ENCODE measurements at places on chromosomes 12 and 14.

- DNase-seq = no peak
These were observed 32.1 kb downstream of the NCKAP5L start for GRCh38 chr12:49796155-49796554.

DNA sequence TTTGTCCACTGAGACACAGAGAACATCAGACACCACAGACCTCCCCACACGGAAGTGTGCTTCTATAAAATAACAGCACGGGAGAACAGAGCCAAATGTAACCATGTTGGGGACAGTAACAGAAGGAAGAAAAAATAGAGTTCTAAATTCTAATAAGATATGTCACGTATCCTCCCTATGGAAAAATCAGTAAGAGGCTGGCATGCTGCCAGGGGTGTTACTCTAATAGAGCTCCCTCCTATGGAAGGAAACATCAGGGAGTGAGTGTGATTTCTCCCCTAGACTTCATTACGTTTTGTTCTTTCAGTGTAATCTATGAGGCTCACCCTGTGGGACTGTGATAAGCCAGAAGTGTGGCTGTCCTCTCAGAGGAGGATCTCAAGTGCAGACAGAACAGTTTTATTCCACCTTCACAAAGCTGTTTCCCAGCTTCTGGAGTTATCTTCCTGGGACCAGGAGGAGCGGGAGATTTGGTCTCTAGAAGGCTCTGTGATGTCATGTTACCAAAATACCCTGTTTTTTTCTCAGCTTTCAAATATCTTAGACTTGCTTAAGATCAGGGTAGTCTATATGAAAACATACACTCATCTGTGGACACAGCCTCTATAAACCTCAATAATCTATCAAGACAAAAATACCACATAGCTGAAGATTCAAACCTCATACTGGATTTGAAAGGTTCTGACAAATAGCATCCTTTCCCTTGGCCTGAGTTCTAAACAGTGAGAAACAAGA is 69.3 kb downstream of the ZFC3H1 start:
- no peak for DNase-seq

DNA sequence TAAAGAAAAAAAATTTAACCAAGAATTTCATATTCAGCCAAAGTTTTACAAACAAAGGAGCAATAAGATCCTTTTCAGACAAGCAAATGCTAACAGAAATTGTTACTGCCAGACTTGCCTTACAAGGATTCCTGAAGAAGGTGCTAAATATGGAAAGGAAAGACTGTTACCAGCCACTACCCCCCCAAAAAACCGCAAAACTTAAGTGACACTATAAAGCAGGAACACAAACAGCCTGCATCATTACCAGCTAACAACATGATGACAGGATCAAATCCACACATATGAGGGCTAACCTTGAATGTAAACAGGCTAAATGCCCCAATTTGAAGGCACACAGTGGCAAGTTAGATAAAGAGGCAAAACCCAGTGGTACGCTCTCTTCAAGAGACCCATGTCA is 55.7 kb downstream of the APOBEC1 start:
- DNase-seq = no peak

- DNase-seq = no peak
These were observed 20.5 kb downstream of the KITLG start for GRCh38 chr12:88559772-88560171.

DNA sequence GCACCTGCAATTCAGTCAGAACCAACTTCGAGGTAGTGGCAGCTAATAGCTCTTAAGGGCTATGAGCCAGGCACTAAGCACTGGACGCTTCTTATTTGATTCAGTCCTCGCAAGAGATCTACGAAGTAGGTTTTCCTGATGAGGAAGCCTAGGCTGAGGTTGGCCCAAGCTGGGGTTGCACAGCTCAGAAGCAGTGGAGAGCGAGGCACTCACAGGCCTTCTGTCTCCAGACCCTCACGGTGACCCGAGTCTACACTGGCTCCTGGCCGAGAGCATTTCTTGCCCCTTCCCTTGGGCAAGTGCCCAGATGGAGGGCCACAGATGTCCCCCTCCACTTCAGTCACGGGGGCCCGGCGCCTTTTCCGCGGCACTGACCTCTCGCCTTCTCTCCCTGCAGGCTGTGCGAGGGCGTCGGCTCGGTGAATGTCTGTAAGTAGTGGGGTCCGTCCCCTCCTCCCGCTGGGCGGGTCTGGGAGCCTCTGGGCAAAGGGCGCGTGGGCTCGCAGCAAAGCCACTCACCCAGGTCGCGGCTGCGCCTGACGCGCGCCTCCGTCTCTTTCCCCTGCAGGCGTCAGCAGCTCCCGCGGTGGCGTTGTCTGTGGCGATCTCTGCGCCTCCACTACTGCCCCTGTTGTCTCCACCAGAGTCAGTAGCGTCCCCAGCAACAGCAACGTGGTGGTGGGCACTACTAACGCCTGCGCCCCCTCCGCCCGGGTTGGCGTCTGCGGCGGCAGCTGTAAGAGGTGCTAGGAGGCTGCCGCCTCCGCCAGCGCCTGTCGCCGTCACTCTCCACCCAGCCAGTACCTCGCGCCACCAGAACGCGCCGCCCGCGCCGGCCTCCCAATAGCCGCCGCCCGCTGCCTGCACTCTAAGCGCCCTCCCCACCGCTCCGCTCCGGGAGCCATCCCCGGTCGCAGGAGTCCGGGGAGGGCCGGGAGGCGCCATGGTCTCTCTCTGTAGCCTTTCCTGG is 13.1 kb downstream of the KRT83 start:
- DNase-seq = peak; percentile 47

- peak; percentile 77 for DNase-seq
These were observed 114.8 kb downstream of the PLXNC1 start for GRCh38 chr12:94263011-94263811.

DNA sequence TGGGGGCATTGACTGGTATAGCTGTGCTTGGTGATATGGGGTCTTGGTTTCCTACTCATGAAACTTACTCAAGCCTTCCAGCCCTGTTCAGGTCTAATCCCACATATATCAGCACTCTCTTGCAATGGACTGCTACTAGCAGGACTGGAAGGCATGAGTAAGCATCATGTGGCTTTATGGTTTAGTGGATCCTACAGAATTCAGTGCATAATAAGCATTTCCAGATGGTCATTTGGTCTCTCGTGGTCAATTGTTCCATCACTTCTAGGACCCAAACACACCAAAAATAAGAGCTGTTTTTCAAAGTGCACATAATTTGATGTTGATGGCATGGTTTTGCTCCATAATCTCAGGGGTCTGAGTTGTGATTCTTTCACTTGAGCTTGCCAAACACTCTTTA is 114.4 kb downstream of the LMNTD1 start:
- no peak for DNase-seq

GRCh38 chr14:25472700-25473099 is 422.8 kb upstream of the STXBP6 start:
- no peak for DNase-seq

- no peak for DNase-seq
These were observed 101.8 kb upstream of the EIF5 start for GRCh38 chr14:103232031-103232808.

DNA sequence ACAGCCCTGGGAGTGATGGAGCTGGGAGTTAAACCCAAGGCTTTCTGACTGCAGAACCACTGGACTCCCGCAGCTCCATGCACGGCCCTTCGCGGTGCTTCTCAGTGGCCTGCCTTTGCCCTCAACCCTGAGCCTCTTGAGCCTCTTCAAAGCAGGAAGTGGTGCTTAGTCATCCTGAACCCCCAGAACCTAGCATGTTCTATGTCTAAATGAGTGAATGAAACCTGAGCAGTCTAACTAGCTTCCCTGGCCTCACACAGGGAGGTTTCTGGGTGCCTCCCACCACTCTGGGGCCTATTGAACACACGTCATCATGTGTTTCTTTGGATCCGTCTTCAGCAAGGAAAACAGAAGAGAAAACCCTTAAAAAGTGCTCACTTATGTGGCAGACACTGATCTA is 117.9 kb upstream of the SFSWAP start:
- DNase-seq = no peak

- no peak for DNase-seq
These were observed 5.5 kb upstream of the KRT79 start for GRCh38 chr12:52839436-52840105.

- no peak for DNase-seq
These were observed 23.8 kb downstream of the EEA1 start for GRCh38 chr12:92905258-92905810.

- DNase-seq = no peak
These were observed 300.9 kb upstream of the STXBP6 start for GRCh38 chr14:25350802-25351201.

DNA sequence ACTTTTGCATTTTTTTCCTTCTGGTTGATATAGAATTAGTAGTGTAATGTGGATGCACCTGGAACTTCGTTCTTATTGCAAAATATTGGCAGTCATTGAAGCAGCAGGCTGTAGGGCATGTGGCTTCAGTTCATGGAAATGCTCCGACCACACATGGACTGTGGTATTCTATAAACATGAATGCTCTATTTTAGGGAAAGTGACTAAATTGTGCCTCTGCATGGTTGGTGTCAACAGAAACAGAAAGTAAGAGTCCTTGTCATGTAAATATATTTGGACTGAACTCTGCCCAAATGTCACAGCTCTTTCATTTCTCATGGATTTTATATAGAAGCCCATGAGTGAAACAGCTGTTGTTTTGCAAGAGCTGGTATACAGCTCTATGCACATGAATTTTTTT is 917.0 kb downstream of the LRFN5 start:
- no peak for DNase-seq

GRCh38 chr12:69008520-69008919 is 75.5 kb upstream of the CPM start:
- no peak for DNase-seq

DNA sequence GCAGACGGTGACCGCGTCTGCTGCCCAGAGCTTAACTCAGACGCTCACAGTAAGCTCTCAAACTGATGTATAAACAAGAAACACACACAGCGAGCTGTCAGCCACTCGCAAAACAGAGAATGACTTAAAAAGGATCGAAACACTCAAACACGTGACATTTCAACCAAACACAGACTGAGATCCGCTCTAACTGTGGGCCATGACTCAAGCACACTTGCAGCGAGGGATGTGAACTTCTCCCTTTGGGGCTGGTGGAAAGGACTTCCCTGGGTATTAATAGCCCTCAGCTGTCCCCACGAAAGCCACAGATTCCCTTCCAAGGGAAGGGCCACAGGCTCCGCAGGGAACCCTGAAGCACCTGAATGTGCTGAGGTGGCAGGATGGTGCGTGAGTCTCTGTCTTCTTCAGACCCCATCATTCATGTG is 29.1 kb downstream of the CCDC88C start:
- peak; percentile 45 for DNase-seq

- no peak for DNase-seq
These were observed 14.4 kb upstream of the GALNT8 start for GRCh38 chr12:4705824-4706223.

DNA sequence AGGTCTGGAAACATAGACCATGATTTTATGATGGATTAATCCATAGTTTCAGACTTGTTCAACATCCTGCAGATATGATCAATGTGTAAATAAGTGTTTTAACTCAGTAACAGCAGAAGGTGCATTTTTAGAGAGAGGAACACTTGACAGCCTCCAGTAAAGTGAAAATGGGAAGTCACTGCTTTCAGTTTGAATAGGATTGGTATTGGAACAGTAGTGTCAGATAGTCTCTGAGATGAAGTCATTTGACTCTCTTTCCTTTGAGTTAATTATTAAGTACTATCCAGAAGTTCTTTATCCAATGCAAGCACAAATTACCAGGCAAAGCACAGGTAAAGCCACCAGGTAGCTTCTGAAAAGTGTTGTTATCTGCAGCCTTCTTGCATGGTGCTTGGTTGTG is 14.5 kb upstream of the NAV3 start:
- DNase-seq = no peak

GRCh38 chr14:70077720-70078119 is 111.0 kb downstream of the SLC8A3 start:
- no peak for DNase-seq

DNA sequence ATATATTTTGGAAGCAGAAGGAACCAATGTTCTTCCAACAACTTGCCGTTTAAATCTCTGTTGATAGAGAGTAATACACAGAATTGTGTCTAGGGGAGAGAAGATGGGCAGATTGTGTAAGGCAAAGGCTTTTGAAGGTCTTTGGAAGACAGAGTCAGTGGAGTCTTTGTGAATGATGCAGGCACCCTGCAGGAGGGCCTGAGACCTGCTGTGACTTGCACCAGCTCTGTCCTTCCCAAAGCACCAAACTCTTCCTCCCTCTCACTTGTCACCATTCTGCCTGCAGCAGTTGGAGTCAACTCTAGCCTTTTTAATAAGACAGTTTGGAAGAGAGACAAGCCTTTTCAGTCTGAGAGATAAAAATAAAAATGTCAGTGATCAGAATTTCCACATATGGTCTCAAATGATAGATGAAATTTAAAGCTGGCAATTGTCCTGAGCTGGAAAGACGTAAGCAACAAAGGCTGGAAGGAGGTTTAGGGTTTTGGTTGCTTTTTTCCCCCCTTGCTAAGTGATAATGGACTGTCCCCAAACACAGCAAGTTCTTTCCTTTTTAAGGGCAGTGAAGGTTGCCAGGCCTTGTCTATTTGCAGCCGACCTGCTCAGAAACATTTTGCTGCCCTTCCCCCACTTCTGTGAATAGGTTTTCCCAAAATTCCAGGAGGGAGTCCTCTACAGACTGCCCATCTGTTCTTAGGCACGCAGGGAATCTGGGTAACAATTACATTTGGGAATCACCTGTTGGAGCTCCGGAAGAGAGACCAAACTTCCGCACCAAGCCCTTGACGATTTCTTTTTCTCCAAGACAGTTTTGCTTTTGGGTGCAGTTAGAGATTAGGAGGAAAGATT is 103.0 kb upstream of the NTF3 start:
- DNase-seq = no peak

- DNase-seq = no peak
These were observed 53.8 kb downstream of the TMCC3 start for GRCh38 chr12:94596596-94596995.

DNA sequence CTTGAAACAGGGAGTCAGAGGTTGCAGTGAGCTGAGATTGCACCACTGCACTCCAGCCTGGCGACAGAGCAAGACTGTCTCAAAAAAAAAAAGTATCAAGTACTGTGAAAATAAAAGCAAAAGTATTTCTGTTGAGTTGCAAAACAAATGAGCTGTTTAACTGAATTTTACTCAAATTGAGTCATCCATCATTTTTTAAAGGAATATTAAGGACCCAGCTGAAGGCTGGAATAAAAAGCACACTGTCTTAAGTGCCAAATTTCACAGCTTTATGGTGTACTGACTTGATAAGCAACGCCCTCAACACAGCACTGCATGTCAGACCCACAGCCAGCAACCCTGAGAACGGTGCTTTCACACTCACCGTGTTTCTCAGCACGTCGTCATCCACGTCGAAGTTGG is 57.9 kb downstream of the AMN start:
- no peak for DNase-seq

DNA sequence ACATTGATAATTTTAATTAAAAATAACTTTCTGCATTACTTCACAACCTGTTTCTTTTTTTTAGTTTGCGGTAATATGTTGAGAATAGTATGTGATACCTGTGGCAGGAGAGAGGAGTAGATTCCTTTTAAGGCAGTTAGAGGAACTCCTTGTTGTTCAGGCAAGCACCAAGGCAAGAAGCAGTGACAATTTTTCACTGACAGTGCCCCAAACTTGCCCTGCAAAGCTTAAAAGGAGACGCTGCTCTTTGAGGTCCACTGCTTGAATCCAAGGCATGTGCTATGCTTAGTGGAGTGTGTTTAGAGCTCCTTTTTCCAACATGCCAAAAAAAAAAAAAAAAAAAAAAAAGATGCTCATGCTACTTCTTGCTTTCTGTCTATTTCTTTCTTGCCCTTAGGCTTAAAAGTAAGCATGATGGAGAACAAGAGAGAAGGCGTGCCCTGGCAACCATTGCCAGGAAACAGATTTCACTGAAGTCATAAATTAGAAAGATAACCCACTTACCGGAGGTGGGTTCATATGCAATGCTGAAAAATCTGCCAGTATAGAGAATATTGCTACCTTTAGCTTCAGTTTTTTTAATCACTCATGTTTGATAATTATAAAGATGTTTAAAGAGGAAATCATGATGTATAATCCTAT is 58.3 kb upstream of the DYRK2 start:
- no peak for DNase-seq
